ENCODE measurements at places on chromosomes 4 and X.

DNA sequence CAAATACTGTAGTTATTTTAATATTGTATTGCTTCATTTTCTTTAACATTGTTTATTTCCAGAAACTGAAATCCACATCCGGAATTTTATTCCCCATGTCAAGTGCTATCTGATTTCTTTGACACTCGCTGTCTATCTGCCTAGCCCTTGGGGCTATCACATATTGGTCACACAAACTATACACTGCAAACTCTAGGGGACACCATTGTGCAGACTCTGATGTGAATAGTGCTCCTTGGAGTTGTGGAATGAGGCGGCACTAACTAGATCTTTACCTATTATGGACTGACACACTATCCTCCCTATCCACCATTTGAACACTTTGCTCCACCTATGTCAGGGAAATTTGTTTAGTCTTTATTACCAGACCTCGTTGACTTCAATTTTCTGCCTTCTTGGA, 534.5 kb downstream of the GLUD2 start:
- no peak for DNase-seq

DNA sequence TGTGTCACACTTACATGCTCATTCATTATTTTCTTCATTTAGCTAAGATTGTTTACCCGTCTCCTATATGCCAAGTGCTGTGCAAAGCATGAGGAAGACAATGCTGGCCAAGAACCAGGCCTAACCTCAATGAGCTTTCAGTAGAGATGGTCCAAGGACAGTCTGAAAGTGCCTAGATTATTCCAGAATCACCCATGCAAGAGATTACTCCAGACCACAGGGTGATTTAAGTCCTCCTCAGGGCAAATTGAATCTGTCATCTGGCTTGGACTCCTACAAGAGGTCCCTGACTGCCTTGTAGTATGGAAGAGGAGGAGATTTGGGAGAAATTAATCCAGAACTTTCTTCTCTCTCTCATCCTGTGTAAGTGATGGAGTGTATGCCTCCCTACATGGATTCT, 99.4 kb upstream of the NDP start:
- DNase-seq, result no peak

DNA sequence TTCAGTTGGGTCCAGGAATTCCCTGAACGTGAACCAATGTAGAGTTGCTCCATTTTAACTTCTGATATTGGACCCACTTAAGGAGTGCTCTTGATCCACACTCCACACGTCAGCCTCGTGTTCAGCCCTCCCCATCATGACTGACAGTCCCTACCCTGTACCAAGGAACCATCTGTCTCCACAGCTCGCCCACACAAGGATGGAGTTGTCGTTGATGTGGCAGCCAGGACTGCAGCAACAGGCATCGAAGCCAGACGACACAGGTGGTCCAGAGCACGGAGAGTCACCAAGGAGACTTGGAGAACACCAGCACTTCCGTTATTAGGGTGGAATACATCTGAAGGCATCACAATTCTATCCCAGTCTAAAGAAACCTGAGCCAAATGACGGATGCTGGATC, 472.1 kb upstream of the NR3C2 start:
- no peak for DNase-seq

DNA sequence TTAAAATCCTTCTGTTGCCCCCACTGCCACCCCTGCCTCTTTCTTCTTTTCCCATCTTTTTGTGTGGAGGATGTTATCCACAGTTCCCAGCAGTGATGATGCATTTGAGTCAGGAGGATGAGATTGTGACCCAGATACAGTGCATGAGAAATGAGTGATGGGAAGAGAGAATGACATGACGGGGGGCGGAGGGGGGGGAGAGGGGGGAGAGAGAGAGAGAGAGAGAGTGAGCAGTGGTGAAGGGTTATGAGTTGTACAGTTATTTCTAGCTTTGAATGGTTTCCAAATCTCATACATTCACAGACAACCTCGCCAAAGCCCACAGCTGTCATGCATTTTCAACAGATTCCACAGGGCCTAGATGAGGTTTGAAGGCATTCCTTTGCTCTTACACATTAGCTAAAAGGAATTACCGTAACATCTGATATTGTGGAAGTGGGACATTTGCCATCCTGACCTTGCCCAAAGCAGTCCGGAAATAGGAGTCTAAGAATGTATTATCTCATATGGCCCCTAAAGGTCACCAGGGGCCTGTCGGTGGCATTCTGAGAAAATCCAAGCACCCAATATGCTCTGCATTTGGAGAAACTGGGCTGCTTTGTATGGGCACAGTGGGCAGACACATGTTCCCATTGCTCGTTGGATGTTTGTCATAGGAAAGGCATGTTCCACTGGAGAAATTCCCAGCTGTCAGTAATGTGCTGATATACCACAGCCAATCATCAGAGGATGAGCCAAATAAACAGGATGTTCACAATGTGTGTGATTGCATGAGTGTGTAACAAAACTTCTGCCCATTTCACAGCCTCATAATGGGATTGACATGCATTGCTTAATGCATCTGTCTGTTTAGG, 435.8 kb downstream of the SPRY1 start:
- no peak for DNase-seq

GRCh38 chr4:1786544-1787362, 6.3 kb upstream of the FGFR3 start:
- no peak for DNase-seq

GRCh38 chr4:138189206-138189605, 52.9 kb downstream of the SLC7A11 start:
- no peak for DNase-seq

DNA sequence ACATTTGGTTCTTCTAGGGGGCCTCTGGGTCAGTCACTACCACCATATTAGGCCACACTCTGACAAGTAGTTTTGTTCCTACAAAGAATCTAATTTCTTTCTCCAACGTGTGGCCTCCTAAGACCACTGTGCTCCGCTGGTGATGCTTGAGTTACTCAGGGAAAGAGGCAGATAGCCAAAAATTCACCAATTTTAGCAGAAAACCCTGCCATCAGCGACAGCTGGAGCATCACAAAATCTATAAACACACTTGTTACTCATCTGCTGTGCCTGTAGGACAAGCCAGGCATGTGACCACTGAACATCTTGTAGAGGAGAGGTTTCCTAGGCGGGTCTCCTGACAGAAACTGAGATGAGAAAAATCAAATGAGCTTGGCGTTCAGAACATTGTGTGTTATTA, 105.4 kb downstream of the SYNPO2 start:
- no peak for DNase-seq

DNA sequence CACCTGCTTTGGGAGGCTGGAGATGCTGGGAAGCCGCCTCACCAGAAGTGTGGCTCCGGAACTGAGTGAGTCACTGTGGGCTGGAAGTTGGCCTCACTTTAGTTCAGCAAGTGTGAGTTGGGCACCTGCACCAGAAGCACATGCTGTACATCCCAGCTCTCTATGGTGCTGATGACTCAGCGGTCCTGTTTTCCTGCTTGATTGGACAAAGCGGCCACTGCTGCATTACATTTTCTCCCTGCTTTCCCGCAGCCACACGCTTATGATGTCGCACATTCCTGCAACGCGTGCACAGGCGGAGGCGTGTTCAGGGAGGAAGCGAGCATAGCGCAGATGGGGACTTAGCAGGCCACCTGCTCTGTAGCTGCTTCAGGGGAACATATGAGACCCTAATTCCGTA, 26.7 kb upstream of the CLDN34 start:
- no peak for DNase-seq

GRCh38 chr4:55635741-55636655, at the start of gene NMU:
Gene NMU (minus strand): TSS chr4:55636298. CDS start chr4:55636192, 106 bp downstream.
- DNase-seq, result no peak

GRCh38 chr4:12221031-12221430, 792.3 kb upstream of the HS3ST1 start:
- DNase-seq, result no peak

DNA sequence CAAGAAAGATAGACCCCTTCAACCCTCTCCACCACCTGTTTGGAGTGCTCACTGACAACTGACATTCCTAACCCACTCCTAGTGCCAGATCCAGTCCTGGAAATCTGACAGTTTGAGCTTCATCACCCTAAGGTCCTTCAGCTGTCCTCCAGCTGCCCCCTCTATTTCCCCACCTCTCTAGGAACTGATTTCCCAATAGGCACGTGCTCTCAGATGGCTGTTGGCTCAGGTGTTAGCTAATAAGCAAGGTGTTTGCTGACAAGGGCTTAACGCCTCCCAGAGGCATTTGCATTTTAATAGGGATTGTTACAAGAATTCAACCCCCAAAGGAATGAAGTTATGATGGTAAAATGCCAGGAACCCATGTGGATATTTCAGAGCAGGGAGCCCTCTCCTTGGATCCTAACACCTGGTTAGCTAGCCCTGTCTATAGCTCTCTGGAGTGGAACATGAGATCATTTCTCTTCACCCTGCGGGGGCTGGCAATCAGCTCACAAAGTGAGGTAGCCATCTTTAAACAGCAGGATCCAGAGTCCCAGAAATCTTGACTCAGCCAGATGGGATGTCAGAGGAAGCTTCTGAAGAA, 348.5 kb upstream of the SFRP2 start:
- DNase-seq, result no peak

GRCh38 chr4:125917559-125917958, 602.8 kb downstream of the FAT4 start:
- DNase-seq, result no peak

DNA sequence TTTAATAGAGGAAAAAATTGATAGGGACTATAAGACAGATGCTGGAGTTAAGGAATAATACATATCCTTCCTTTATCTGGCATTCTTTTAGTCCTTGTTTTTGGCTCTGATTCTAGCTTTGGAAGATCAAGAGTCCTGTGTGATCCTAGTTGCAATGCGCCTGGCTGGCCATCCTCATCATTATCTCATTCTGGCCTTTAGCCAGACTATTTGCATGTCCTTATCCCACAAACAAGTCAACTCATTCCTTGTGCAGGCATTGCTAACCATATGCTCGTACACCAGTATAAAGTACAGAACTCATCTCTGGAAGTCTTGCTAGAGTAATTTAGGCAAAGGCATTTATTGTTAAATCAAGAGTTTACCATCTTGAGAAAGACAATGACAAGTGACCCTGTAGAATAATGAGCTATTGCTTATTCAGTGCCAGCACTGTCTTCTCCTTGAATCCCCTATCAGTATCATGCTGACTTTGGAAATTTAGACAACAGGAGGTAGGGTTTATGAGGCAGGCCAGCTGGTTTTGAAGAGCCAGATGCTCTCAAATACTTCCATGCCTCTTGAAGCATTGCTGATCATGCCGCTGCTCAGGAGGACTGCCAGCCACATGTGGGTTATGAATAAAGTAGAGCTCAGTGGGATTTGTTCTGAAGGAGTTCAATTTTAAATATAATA, 1730.3 kb upstream of the TENM3 start:
- DNase-seq, result no peak

DNA sequence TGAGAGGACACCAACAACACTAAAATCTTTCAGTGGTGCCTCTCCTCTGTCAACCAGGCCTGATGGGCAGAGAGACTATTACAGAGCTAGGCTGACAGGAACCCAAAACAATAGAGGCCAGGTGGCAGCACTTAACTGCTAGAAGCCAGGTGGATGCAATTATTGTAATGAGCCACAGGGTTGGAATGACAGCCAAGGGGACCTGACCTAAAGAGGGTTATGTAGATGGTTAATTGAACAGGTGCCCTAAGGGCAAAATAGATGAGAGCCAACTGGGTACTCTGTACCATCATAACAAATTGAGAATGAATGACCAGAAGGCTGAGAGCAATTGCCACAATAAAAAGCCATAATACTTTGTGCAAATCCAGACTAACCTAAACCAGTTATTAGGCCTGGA, 24.7 kb upstream of the FRAS1 start:
- no peak for DNase-seq

DNA sequence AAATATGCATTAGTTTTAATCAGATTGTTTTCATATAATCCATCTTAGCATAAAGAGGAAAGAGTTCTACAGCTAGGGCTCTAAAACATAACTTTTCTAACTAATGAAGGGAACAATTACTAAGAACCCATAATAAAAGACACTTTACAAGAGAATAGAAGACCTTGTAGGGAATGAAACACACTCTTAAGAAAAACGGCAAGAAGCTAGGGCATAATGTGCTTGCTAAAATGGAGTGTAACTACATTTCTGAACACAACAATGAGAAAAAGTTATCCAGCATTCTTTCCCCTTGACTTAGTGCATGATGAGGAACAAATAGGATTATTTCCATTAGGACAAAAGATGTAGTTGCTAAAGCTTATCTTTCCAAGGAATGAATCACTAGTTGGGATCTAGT, 54.6 kb downstream of the ARHGAP6 start:
- DNase-seq, result no peak
